EL (cell line): ENCODE measurements at places on chromosomes 3 and 15.

- DNase-seq: peak; percentile 44
These were observed 50.0 kb downstream of the FGF7 start for GRCh38 chr15:49473031-49473430.

DNA sequence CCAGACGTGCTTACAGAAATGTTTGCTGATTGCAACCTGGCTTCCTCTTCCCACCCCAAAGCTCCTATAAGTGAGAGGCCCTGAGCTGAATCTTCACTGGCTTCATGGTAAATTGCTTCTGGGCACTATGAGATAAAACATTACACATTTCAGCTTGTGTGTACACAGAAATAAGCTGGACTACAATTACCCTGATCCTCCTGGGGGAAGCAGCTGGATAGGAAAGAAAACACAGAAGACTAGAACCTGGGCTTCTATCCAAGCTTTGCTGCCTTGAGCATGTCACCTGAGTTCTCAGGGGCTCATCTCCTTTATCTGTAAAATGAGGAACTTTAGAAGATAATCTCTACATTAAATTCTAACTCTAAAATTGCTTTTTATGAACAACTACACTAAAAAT lies 40.3 kb downstream of the THBS1 start:
- no peak for DNase-seq

DNA sequence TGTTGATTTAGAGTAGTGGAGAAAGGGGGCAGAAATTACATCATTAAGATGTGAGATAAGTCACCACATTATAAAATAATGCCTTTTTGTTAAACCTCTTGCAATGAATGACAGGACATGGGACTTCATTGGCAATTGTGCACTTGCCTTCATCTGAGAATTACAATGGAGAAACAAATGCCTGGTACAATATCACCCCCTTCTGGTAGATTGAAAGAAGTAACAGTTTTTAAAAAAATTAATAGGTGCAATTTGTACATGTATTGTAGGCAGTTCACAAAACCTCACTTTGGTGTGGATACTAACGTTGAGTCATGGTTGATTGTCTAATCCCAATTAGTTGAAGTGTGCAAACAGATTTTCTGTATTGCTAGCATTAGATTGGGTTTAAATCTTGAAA lies 4.6 kb upstream of the P2RY14 start:
- DNase-seq: peak; percentile 57

DNA sequence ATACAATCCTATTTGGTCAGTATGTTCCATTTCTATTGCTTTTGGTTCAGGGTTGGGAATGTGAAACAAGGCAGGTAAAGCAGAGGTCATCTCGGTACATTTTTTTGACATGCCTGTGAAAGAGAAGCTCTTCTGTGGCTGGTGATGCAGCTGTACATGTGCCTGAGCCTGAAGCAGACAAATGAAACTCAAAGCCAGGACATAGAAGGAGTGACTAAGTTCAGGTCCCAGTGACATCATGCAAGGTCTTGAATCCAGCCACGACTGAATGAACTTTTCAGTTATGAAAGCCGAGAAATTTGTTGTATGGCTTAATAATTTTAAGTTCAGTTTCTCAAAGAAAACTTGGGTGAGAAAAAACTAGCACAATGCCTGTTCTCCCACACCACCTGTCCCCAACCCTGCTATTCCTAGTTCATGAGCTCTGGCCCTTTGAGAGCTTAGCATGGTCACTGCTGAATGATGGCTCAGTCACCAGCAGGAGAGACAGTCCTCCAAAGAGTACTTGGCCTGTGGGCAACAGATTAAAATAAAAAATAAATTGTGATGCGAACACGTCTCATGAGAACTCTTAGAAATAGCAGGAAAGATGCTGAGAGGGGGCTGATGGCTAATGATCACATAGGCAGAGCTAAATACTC lies 600.2 kb upstream of the GRM7 start:
- no peak for DNase-seq

DNA sequence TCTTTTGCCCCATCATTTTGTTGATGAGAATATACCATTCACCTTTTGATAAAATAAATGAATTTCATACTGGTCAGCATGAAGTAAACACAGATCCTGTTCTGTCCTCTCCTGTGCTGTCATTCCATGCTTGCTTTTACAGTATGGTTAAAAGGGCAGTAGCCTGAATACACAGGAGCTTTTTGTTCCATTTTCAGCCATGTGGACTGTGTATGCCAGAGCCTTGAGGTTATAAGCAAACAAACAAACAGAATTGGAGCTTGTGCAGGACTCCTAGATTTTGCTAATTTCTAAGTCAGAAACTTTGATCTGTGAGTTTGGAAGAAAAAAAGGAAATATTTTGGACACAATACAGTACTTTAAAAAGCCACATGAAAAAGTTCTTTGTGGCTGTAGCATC lies 91.9 kb downstream of the LRRC28 start:
- no peak for DNase-seq

GRCh38 chr15:70091726-70092463 lies 5.8 kb downstream of the TLE3 start:
- no peak for DNase-seq

DNA sequence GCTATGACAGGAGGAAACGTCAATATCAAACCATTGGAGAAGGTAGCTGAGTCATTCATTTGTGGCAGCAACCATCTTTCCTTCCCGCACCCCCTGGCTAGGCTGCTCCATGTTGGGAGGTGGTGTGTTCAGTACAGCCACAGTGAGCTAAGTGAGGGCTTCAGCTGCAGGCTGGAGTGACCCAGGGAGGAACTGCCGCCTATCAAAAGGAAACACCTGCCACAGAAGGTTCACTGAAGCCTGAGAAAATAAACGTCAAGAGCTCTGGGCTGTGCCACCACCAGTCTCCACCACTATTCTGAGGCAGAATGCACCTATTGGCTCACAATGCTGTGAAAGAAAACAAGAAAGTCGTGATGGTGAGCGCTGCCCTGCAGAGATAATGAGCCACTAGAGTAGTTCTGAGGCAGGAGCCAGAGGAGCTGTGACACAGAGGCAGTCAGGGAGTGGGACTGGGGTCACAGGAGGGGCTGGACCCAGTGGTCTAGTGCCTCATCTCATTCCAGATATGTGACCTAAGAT lies 34.8 kb upstream of the CD47 start:
- no peak for DNase-seq

GRCh38 chr15:33234020-33234461 lies 39.5 kb upstream of the FMN1 start:
- peak; percentile 48 for DNase-seq

DNA sequence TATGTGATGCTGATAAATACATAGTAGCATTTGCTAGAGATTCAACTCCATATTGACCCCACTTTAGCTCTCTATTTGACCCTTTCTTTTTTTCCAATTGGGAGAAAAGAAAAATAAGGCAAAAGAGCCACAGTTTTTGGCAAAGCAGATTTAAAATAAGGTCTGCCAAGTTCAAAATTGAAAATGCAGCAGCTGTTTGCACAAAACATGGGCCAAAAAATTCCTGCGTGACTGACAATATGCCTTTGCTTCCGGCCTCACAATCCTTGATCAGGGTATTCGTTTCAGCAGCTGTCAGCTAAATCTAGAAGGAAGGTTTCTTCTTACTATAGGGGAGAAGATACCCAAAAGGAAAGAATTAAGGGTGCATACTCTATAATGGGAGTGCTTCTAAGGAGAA lies 563.5 kb upstream of the CCDC54 start:
- DNase-seq: no peak

- DNase-seq: peak; percentile 65
These were observed 524 bp downstream of the IGF1R start for GRCh38 chr15:98648654-98649471.

GRCh38 chr3:72232777-72233176 lies 447.8 kb upstream of the PROK2 start:
- no peak for DNase-seq

DNA sequence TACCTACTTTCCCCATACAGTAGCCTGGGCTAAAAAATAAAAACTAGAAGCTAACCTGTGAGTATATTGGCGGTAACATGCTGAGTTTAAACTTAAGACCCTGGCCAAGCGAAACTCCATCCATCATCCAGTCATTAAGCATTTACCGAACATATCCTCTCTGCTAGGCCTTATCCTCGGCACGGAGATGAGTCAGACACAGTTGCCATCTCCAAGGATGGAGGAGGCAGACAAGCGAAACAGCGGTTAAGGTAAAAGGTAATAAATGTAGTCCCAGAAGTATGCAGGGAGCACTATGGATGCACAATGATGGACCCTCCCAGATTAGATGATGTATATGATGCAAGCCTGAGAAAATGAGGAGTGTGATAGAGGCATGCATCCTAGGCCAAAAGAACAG lies 143.6 kb downstream of the RYR3 start:
- no peak for DNase-seq

DNA sequence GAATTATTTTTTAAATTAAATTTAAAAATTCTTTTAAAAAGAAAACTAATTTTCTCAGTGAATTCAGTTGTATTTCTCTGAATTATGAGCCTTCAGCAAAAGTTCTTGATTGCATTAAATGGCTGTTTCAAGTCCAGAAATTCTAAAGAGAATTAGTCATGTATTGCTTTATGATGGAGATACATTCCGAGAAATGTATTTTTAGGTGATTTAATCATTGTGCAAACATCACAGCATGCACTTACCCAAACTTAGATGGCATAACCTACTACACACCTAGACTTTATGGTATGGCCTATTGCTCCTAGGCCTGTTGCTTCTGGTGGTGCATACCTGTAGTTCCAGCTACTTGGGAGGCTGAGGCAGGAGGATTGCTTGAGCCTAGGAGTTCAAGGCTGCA lies 44.3 kb upstream of the GCNT3 start:
- no peak for DNase-seq

GRCh38 chr15:29425864-29426263 lies 156.2 kb upstream of the NSMCE3 start:
- DNase-seq: no peak

- peak; percentile 41 for DNase-seq
These were observed 48.0 kb upstream of the APEH start for GRCh38 chr3:49626101-49626581.

GRCh38 chr15:68783226-68784058 lies 37.3 kb downstream of the ANP32A start:
- no peak for DNase-seq

DNA sequence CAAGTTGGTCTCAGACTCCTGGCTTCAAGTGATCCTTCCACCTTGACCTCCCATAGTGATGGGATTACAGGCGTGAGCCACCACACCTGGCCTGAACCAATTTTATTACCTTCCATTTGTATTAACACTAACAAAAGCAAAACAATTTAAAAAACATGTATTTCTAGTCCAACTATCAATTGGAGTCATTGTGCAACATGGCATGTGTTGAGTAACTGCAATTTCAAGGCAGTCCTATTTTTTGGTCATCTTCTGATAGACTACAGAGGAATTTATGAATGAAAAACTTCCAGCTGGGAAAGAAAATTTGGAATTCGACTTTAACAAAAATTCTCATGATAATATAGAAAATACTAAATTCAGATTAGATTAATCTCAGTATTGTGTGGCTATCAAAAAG lies 16.8 kb downstream of the SPTSSB start:
- no peak for DNase-seq

DNA sequence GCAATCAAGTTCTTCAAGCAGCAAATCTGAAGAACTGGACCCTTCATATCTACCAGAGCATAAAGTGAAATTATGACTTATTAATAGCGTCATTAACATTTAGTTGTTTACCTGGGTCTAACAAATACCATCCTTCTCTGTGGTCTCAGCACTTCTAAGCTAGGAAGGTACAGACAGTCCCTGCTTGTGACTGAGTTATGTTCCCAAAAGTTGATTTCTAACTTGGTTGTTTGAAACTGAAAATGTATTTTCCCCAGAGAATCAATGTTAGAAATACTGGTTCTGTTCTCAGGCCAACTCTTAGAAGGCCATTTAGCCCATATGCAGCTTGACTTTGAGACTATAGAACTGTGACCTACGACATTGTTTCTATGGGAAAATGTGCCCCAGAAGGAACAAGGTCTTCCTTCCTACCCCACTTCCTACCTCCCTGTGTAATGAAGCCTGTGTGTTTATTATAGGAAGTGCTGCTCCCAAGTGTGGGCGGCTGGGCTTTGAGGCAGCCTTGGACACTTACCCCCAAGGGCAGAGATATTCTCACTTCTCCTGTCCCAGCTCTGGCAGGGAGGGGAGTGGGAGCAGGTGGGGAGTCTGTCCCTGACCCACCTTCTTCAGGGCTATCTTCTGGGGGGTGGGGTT lies 12.2 kb upstream of the MAPK6 start:
- DNase-seq: no peak

DNA sequence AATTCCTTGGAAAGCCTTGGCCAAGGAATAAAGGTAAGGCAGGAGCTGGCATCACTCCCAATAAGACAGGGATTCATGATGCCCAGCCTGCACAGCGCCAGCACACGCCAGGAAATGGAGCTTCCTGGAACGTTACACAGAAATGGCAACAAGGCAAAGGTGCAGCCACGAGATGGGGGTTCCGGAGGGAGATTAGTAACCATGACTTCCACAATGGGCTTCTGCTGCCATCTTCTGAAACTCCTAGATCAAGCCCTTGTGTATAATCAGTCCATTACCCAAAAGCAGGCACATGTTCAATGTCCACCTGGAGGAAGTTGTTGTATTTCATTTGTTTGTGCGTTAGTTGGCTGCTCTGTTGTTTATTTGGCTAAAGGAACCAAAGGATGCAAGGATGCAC lies 131.2 kb upstream of the TRIM42 start:
- no peak for DNase-seq

DNA sequence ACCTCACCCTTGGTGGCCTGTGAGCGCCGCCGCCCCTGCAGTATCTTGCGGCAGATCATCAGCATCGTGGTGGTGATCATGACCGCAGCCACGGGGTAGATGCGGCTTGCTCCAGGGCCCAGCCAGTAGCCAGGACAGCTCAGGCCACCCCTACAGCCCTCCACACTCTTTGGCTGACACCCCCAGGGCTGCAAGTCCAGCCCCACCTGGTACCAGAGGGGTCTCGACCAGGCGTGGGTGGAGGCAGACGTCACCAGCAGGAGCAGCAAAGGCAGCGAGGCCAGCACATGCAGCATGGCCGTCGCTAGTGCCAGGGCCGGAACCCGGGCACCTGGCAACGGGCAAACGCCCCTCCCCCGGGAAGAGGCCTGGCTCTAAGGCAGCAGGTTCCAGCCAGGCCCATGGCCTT lies at the start of gene TMEM89:
TMEM89 (minus strand) TSS at position 309 of the 409 bp plus-strand sequence; CDS start at position 296, 13 bp downstream.
- DNase-seq: no peak

DNA sequence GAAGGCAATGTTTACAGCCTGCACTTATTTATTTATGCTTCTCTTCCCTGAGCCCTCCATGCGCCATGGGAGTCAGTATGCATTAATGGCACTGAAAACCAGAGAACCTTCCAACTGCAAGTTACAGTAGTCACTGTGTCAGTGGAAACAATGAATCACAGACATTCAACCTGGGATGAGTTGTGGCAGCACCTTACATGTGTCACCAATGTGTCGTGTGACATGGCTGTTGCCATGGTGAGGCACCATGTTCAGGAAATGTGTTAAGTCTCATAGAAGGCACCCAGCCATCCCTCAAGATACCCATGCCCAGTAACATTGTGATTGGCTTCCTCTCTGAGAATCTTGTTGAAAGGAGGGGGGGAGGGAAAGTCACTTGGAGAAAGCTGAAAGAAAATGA lies 105.0 kb downstream of the FOXP1 start:
- no peak for DNase-seq
